ENCODE measurements at places on chromosomes 2 and 18. TPM values are rescaled to one million over a fixed set of nuclear protein-coding genes. Genes with fewer than 3 reads are reported as not detected.

Gene TCF23
- total RNA-seq, result not detected

Gene CDKL4
- total RNA-seq, result not detected

Gene GRHL1
- total RNA-seq, result 0.50 TPM

Gene DARS1
- total RNA-seq, result 62.5 TPM

Gene NEU2
- total RNA-seq, result not detected

Gene RPRD1A
- total RNA-seq, result 28.1 TPM

Gene ZNF2
- 2.5 TPM for total RNA-seq

Gene GAREM1
- 2.2 TPM for total RNA-seq

Gene SFTPB
- total RNA-seq, result not detected

Gene FAM161A
- total RNA-seq, result 3.4 TPM

Gene ALPG
- total RNA-seq, result not detected

Gene ERMN
- total RNA-seq, result not detected

Gene SLC11A1
- under 0.01 TPM for total RNA-seq

Gene MITD1
- 16.8 TPM for total RNA-seq

Gene HOXD4
- total RNA-seq, result not detected

Gene ZNF516
- 19.3 TPM for total RNA-seq

Gene REG1B
- not detected for total RNA-seq

Gene SAG
- total RNA-seq, result not detected

Gene UPP2
- total RNA-seq, result not detected

Gene TBR1
- not detected for total RNA-seq

Gene AMER3
- not detected for total RNA-seq

Gene SLC8A1
- 11.9 TPM for total RNA-seq

Gene AOX1
- total RNA-seq, result 36.7 TPM

Gene ALPP
- not detected for total RNA-seq

Gene ELOA2
- not detected for total RNA-seq

Gene GKN2
- total RNA-seq, result not detected

Gene PCARE
- total RNA-seq, result not detected

Gene PAIP2B
- 0.67 TPM for total RNA-seq

Gene FLACC1
- not detected for total RNA-seq

Gene COQ10B
- 11.3 TPM for total RNA-seq

Gene GATA6
- 9.8 TPM for total RNA-seq

Gene SP5
- total RNA-seq, result not detected

Gene ZNF521
- total RNA-seq, result 55.1 TPM

Gene WDR75
- total RNA-seq, result 34.2 TPM

Gene YWHAQ
- 459 TPM for total RNA-seq

Gene MPPE1
- total RNA-seq, result 13.1 TPM

Gene HTRA2
- 36.4 TPM for total RNA-seq
